ENCODE measurements at places on chromosomes 12 and 14.

GRCh38 chr14:33668066-33668465, 282.8 kb downstream of the EGLN3 start:
- DNase-seq, result no peak

GRCh38 chr14:94401083-94401482, 12.7 kb upstream of the SERPINA1 start:
- DNase-seq, result no peak

- DNase-seq, result no peak
Observed at GRCh38 chr12:69884386-69884785, 59.4 kb downstream of the MYRFL start.

DNA sequence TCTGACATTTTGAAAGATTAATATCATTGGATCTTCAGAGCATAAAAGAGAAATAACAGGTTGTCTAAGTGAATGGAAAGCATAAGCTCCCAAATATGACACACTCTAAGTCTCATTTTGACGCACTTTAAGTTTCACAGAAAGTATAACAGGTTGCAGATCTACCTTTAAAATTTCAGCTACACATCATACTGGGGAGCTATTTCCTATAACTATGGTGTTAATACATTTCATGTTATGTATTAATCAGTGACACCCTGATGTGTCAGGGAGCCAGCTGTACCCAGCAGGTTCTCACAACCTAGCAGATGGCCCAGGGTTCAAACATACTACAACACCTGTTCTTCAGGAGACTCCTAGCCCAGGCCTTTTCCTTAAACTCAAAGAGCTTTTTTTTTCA, 31.1 kb upstream of the TMX1 start:
- no peak for DNase-seq

GRCh38 chr12:121787063-121788025, 6.1 kb downstream of the RHOF start:
- no peak for DNase-seq

GRCh38 chr12:52380271-52380694, 5.2 kb downstream of the KRT84 start:
- DNase-seq, result no peak

DNA sequence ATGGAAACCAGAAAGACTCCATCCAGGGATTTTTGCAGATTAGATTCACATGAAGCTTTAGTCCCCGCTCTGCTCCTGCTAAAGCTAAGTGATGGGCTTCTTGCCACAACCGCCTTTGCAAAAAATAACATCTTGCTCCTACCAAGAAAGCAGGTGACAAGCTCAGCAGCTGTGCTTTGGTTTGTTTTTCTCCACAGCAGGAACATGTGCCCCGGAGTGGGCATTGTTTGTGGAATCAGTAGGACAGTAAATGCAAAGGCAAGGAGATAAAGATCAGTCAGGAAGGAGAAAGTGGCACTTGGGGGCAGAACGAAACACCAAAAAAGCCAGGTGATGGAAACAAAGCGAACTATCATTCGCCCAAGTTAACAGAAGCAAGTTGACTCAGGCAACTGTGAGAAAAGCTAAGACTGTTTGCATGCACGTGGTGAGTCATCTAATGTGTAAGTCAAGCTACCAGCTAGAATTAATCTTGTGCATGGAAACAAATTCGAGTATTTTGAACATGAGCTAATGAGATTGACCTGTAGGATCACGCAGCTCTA, 165.5 kb upstream of the PLXNC1 start:
- DNase-seq, result no peak

DNA sequence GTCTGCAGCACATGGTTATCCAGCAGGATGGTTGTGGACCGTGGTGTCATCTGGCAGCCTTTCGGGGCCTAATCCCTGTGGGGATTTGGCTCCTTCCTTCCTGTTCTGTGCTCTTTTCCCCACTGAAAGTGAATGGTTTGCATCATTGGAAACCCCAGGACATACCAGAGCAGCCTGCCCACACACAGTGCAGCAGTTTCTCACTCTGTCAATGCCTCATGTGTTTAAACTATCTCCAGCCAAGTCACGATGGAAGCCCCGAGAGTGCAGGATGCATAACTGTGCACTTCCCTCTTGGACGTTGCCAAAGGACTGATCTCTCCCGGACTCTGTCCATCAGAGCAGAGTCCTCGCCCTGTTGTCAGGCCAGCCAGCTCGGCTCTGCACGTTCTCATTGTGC, 29.0 kb upstream of the AMN start:
- DNase-seq, result peak; percentile 35

DNA sequence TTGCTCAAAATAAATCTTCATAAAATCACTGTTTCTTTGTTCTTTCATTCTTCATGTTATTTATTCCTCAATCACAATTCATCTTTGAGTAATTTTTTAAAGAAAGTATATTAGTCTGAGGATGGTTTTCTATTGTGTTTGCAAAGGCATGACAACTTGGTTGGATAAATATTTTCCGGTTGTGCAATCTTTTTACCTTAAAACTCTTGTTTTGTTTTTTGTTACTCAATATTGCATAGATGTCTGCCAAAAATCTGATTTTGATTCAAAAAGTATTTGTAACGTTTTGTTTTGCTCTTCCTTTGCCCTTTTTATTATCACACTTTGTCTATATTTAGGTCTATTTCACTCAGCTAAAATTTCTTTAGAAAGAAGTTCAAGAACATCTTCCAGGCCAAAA, 86.2 kb upstream of the SYT1 start:
- DNase-seq, result no peak

GRCh38 chr14:80428171-80428570, 216.9 kb upstream of the DIO2 start:
- DNase-seq, result no peak

DNA sequence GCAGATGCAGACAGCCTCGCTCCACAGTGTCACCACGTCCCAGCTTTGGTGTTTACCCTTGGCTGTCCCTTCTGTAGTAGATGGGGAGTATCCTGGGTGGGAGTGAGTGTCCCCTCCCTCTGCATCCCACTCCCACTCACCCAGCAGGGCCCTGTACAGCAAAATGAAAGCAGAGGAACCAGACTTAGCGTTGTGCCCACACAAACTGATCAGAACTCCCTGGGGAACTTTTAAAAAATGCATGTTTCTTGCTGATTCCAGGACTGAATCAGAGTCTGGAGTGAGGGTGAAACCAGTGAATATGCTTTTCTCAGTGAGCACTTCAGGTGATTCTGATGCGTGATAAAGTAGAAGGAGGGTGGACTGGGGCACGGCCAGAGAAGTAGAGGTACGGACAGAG, 2.9 kb downstream of the ACVRL1 start:
- no peak for DNase-seq
